ENCODE measurements at places on chromosomes 2 and 18.

DNA sequence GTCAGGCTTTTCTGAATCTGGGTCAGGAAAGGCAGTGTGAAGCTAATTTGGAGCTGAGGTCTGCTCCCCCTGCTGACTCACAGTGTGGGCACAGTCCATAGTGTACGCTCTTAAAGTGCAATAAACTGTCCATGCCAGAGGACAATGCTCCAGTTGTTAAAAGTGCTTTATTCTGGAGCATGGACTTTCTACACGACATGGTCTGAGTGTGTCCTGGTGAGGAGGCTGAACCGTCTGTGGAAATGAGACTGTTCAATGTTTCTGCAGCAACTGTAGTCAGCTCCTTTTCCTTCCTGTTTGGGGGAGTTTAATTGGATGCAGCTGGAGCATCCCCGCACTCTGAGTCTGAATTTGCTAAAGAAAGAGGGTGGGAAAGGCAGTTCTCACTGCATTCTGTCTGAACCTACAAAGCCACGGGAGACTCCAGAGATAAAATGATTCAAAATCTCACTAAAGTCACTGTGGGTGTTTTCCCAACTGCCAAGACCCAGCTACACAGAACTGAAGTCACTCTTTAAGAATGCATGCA lies 110.2 kb upstream of the TRIB2 start:
- peak; percentile 30 for DNase-seq

DNA sequence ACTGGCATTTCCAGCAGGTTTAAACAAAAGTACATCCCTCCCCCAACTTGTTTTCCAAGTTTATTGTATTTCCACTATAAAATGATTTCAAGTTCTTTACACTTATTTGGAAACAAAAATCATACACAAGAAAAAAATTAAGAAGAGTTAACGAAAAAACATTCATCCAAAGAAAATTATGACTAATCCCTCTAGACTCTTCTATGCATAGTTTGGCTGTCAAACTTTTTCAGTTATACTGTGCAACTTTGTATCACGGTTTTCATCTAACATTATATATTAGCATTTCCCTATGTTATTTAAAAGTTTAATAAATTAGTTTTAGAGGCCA lies 627 bp downstream of the WDCP start:
- no peak for DNase-seq

- DNase-seq, result peak; percentile 31
These were observed at the start of gene EPAS1 for GRCh38 chr2:46296840-46297545. Gene EPAS1 (plus strand): TSS chr2:46297407. CDS start chr2:46297912, 505 bp downstream.

DNA sequence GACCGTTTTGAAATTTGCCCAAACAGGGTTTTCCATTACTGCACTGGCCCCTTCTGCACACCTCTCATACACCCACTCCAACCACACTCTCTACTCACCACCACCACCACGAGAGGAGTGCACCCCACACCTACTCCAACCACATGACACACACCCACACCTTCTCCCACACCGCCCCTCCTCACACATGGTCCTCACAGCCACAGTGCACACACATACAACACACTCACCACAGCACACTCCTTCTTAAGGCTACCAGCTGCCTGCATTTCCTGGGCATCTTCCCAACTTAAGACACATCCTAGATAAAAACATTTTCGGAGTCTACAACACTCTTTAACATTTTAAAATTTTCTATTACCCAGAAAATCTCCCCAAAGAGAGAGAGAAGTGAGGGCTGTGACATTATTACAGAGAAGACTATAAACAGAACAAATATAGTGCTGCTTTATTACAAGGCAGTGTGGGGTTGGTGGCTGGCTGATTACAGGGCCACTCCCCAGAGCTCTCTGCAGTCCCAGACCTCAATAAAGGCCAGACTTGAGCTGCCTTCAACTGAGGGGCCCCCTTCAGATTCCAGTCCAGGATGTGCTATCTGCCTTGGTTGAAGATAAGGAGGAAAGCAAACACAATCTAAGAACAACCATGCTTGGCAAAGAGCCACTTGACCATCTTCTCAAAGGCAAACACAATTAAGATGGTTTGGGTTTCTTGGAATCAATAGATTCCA lies 36.1 kb downstream of the NHEJ1 start:
- no peak for DNase-seq

DNA sequence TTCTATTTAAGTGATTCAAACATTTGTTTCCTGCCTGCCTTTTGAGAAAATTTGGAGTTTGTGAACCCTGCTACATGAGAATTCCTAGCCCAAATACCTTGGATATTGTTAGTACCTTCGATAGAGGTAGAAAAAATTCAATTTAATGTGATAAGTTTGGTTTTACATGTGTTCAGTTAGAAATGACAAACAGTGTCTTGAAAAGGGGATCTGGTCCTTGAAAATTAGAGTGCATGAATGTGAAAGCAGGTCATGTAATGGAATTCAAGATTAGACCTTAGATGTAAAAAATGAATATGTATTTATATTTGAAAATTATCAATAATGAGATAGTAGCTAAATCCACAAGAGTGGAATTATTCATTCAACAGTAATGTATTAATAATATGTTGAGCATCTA lies 70.5 kb downstream of the PIK3C3 start:
- DNase-seq, result no peak

- DNase-seq, result no peak
These were observed 174.6 kb downstream of the ZNF385B start for GRCh38 chr2:179686718-179687342.

- DNase-seq, result no peak
These were observed 20.8 kb downstream of the IMMT start for GRCh38 chr2:86174445-86174844.

DNA sequence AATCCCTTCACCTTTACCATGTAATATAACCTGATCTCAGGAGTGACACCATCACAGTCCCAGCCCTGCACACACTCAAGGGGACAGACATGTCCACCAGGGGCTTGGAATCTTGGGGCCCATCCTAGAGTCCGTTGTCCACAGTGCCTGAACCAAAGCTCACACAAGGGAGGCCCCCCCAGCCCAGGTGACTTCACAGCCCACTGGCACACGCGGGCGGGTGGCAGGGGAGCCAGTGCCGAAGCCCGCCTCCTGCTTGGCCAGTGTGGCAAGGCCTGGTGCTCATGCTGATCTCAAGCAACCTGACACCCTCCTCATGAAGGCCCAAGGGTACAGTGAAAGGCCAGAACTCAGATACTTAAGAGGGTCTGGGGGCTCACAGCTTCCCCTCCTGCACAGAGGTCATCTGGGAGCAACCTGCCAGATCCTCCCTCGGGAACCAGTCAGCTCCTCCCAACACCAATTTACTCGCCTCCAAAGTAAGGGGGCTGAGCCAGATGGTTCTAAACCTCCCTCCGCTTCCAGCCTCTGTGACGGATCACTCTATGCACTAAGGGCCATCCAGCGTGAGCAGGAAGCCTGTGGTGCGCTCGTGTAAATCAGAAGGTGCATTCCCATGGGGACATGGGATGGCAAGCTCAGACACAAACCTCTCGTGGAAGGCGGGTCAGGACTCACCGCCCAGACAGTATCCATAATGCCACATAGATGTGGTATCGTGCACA lies 3.2 kb upstream of the RAB17 start:
- no peak for DNase-seq

- no peak for DNase-seq
These were observed 2.0 kb downstream of the ANKAR start for GRCh38 chr2:189676471-189676870.

DNA sequence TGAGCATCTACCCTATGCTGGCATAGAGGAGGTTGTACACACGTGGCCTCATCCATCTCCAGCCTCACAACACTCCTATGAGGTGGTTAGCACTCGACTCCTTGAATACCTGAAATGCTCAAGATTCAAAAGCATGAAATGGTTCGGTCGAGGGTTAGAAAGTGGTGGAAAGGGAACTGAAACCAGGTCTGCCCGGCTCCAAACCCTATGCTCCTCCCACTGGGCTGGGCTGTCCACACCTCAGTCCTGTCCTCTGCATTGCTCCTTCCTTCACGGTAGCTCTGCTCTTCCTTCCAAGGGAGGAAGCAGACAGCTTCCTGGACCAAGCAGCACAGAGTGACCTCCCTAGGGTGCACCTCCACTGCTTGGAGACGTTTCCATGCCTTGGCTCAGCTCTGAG lies 565.2 kb upstream of the ID2 start:
- no peak for DNase-seq

DNA sequence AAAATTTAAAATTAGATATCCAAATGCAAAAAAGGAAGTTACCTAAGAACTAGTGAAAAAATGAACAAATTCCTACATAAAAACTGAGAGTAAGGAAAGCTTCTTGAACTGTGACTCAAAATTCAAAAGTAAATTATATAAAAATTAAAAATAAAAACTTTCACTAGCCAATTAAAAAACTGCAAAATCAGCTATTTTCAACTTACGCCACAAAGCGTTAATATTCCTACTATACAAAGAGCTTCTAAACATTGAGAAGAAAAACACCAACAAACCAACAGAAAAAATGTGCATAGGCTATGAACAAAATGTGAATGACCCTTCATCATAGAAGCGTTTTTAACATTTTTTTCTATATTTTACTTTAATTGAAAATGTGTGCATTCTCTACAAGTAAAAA lies 445.7 kb downstream of the CDH2 start:
- no peak for DNase-seq

DNA sequence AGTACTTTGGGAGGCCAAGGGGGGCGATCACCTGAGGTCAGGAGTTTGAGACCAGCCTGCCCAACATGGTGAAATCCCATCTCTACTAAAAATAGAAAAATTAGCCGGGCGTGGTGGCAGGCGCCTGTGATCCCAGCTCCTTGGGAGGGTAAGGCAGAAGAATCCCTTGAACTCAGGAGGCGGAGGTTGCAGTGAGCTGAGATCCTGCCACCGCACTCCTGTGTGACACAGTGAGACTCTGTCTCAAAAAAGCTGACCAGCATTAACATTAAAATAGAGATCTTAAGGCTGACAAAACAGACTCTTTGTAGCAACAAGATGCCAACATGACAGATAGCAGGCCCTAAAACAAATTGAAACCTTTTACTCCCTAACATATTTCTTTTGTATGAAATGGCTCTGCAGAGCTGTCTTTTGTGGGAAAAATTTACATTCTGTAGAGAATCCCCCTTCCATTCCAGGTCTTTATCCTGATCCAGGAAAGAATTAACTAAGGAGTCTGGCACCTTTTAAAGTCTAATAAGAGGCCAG lies 213.9 kb downstream of the RAB3GAP1 start:
- DNase-seq, result no peak

DNA sequence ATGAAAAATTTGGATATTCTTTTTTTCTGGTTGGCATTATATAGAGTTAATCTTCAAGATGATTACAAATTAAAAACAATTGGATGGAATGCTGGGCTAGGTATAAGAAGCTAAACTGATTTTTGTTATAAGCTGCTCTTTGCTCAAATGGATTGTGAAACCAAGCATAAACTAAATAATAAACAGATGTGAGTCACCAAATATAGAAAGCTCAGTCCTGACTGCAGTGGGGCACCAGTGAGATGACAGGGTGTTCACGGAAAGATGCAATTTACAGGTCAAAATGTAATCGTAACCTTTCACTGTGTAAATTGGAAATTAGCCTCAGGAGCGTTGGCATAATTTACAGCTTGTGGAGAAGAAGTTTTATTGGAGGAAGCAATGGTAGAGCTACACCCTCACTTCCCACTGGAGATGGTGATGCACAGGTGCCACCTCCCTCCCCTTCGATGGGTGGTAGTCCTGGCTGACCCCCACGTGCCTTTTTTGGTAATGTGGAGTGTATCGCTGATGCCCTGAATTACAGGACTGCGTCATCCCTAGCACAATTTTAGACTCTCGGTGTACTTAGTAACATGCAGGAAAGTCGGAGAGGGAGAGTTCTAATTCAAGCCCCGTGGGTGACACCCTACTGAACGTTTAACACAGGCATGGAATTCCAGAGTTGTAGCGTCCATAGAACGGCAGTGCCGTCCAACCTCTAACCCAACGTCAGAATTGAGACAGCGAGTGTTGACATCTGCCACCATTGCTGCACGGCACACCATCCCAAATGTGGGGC lies 73.9 kb upstream of the NFATC1 start:
- no peak for DNase-seq

DNA sequence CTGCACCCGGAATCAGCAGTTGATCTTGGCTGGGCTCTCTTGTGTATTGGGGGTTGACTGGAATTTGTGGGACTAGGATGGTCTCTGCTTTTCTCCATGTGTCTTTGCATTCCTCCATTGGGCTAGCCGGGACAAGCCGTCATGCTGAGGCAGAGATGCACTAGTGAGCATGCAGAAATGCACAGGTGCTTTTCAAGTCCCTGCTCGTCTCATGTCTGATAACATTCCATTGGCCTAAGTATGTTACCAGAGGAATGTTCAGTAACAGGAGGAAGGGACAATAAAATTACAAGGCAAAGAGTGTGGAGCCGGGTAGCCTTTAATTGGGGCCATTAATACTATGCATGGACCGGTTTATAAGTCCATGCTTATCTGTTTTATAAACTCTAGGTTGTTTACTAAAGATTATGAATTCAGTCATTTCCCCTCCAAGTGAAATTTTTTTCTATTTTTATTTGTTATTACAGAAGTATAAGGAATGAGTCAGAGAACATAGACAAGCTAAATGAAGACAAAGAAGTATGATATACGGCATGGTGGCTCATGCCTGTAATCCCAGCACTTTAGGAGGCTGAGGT lies 24.4 kb upstream of the AAK1 start:
- DNase-seq, result no peak

DNA sequence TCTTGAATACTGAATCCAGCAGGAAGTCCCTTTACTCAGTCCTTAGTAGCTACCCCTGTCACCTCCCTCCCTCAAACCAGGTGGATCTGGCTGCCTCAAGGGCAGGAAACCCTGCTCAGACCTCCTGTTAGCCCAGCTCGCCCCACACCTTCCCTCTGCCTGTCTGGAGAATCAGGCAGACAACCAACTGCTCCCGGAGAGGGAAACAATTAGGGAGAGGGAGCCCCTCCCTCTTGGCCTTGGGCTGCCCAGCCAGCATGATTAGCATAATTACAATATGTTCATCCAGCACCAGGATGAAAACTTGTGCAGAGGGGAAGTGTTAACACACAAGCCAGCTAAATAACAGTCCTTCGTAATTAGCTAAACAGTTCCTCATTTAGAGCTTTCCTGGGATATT lies 185.5 kb downstream of the C1D start:
- DNase-seq, result peak; percentile 64

DNA sequence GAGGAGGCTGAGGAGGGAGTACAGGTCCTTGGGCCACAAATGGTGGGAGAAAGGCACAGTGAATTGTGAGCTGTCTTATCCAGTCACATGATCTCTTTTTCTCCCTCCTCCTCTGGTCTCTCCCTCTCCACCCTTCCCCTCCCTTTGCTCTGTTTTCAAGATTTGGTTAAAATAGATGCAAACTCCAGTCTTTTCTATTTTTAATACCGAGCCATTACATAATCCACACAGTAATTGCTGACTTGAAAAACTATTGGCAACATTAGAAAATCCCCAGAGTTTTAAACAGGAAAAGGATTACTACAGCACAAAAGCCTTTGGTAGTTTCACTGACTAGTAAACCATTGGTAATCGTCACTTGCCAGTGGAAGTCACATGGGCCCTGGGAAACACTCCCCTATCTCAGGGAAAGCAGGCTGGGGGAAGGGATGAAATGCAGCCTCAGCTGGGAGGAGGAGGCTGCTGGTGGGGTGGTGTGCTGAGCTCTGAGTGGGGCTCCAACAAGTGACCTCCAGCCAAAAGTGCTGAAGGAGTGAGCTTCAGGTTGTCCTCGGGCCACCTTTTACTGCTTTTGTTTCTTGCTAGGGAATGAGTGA lies 57.4 kb upstream of the PCBP1 start:
- DNase-seq, result no peak

GRCh38 chr2:239523954-239524330 lies 123.1 kb upstream of the HDAC4 start:
- no peak for DNase-seq

- DNase-seq, result no peak
These were observed 57.6 kb downstream of the SLC4A3 start for GRCh38 chr2:219684721-219685689.

- no peak for DNase-seq
These were observed 151.8 kb downstream of the DNER start for GRCh38 chr2:229562472-229563127.
